ENCODE measurements at places on chromosomes 6 and 20.

- DNase-seq, result no peak
Measured at GRCh38 chr20:25203871-25204320, 8.4 kb downstream of the ENTPD6 start.

- no peak for DNase-seq
Measured at GRCh38 chr6:163369628-163370365, 44.7 kb upstream of the QKI start.

DNA sequence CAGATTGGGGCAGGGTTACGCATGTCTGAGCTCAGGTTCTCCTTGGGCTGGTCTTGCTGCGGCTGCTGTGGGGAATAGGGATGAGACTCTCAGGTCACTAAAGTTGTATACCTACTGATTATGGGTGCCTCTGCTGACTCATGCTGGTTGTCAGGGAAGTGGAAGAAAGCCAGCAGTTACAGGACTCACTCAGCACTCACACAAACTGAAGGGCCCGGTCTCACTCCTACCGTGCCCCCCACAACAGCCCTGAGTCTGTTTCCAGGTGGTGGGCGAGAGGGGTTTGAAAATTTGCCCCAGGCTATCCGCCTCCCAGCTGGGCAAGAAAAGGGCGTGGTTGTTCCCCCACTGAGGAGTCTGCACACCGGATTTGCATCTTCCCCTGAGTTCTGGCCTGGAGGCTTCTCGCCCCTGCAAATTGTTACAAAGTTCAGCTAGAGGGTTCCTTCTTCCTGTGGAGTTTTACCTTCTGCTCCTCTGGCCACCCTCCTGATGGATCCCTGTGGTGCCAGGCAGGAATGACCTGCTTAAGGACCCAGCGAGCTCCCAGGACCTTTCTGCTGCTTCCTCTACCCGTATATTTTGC lies 659.2 kb downstream of the HDGFL1 start:
- DNase-seq, result no peak

DNA sequence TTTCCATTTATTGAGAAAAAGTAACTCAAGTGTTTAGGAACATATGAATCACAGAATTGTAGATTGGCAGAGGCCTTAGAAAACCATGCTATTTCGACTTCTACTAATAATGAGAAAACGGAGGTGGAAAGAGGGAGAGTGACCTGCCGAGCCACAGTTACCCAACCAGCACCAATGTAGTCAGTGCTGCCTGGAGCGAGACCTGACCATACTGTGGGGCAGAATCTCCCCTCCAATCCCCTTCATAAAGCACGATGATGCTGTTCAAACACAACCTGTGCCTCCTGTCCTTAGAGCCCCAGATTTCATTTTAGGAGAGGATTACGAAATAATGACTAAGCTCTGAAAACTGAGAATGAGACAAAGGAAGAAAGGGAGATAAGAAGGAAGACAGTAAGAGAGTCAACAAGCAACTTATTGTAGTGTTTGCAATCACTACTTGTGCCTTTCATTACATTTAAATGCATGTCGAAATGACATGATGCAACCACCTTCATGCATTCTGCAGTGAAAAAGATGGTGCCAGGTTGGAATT lies 70.6 kb downstream of the ATXN1 start:
- no peak for DNase-seq

All from caudate nucleus (tissue), 63 donors.